HCEC 1CT (cell line): ENCODE measurements at places on chromosomes 3 and 15.

DNA sequence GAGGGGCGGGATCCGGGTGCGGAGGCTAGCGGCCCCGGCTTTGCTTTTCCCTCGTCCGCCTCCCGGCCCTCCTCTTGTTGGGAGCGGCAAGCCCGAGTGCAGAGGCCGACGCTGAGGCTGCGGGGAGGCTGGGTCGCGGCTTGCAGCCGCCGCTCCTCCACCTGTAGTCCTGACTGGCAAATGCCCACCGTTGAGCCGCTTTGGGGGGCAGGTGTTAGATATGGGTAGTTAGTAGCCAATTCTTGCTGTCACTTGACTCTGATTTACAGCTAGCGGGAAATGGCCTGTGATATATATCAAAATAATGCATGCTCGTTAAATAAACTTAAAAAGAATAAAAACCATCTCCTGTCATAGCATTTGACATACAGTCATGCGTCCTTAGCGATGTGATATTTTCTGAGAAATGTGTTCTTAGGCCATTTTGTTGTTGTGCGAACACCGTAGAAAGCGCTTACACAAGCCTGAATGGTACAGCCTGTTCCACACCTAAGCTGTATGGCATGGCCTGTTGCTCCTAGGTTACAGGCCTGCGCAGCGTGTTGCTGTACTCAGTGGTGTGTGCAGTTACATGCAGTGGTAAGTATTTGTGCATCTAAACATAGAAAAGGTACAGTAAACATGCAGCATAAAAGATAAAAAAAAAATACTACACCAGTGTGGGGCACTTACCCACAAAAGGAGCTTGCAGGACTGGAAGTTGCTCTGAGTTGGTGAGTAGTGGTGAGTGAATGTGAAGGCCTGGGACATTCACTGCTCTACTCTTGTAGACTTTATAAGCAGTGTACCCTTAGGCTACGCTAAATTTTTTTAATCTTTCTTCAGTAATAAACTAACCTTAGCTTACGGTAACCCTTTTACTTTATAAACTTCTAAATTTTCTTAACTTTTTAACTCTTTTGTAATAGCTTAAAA lies 873 bp downstream of the CAPN7 start:
- DNase-seq = peak; percentile 11

DNA sequence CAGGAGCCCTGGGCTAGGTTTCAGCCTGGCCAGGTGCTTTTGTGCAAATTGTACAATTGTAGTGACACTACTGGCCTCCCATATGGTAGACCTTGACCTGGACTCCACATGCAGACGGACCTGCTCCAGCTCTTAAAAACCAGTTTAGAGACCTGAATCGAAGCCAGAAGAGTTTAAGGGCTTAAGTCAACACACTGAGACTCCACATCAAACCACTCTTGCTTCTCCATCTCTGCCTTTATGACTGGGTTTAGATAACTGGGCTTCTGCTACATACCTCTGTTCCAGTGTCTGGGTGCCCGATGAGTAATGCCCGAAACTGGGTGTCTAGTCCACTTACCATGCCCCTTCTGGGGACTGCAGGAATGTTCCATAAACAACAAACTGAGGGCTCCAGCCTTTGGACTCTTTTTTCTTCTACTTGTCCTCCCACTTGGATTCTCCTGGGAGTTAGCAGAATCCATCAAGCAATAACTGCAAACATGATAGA lies 32.8 kb downstream of the TMEM212 start:
- peak; percentile 57 for DNase-seq

DNA sequence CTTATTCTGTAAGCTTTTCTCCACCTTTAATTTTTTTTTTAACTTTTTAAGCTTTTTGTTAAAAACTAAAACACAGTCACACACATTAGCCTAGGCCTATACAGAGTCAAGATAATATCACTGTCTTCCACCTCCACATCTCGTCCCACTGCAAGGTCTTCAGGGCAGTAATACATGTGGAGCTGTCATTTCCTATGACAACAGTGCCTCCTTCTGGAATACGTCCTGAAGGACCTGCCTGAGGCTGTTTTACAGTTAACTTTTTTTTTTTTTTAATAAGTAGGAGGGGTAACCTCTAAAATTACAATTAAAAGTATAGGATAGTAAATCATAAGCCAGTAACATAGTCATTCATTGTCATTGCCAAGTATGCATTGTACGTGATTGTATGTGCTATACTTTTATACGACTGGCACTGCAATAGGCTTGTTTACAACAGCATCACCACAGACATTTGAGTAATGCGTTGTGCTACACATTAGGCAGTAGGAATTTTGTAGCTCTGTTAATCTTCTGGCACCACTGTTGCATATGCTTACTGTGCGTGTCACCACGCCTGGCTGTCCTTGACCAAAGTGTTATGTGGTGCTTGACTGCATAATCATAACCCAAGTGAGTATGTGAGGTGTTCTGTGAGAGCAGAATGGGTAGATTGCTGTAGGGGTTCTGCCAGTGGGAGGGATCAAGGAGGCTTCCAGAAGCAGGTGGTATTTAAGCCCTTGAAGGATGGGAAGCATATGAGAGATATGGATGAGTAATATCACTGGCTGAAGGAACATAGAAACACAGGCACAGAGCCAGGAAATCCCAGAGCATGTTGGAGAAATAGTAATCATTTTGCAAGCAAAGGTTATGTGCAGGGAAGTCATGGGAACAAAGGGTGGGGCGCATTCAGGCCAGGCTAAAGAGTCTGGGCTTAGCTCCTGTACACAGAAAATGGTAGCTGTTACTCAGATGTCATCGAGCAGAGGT lies 18.3 kb downstream of the FBXO22 start:
- DNase-seq = peak; percentile 93

DNA sequence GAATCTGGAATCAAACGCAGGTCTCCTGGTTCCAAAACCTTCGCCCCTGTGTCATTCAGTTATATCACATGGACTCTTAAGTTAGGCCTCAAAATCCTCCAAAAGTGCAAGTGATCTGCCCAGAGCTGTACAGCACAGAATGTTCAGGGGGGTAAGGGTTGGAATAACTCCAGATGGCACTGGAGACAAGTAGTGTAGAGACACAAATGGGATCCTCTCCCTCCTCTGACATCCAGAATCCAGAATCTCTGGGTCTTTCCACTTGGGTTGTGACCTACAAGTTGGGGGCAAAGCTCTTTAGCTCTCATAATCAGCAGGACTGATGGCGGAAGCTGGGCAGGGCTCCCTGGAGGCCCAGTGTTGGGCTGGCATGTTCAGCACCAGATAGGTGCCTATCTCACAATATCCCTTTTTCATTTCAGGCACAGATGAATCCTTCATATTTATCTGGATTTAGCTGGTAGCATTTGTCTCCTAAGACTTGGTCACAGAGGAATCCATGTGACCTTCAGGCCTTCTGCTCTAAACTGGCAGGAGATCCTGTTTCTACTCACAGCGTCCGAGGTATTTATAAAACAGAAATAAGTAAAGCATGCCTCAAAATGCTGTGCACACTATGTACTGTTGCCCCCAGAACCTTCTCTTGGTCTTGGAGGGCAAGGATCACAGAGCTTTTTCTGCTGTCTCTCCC lies 15.4 kb downstream of the ABHD2 start:
- DNase-seq = no peak

DNA sequence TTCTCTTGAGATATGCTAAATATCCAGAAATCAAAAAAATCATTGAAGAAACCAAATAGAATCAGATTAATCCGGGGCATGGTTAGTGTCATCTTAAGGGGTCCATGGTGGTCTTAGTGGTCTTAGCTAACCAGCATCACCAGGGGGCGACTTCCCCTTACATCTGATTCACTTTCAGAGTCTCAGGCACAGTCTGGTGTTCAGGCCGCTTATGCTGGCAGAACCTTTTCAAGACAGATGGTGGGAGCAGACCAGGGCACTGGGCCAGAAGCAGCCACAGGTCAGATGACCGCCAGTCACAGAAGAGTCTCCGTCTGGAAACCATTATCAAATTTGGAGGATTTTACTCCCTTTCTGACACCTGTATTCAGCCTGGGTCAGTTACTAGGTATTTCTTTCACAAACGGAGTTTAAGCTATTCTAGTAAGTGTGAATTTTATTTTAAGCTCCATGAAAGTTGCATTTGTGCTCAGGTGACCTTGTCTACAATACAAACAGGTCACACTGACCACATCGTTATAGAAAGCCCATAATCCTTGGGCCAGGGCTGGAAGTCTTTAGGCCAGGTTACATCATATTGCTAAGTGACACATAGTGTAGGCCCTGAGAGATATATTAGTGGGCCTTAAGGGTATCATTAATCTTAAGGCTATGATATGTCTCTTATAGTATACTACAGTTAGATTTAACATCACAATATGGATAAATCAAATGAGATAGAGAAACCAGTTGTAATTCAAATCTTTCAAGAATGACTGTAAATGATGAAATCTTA lies 365.5 kb downstream of the GBE1 start:
- DNase-seq = no peak
